ENCODE measurements at places on chromosomes 3 and 15.

DNA sequence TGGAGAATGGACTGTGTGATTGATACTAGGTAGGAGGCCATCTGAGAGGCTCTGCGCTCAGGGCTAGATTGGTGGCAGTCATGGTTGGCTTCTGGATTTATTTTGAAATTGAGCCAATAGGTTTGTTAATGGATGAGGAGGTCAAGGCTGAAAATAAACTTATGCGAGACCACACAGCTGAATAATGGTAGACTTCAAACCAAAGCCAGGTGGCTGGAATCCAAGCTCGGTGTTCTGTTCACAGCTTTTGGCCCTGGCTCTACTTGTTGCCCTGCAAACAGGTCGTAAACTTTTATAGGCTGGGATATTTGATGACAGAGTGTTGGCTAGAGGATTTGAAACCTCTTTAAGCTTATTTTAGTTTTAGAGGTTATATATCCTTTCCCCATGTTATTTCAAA is 160.4 kb downstream of the CHL1 start:
- no peak for DNase-seq

DNA sequence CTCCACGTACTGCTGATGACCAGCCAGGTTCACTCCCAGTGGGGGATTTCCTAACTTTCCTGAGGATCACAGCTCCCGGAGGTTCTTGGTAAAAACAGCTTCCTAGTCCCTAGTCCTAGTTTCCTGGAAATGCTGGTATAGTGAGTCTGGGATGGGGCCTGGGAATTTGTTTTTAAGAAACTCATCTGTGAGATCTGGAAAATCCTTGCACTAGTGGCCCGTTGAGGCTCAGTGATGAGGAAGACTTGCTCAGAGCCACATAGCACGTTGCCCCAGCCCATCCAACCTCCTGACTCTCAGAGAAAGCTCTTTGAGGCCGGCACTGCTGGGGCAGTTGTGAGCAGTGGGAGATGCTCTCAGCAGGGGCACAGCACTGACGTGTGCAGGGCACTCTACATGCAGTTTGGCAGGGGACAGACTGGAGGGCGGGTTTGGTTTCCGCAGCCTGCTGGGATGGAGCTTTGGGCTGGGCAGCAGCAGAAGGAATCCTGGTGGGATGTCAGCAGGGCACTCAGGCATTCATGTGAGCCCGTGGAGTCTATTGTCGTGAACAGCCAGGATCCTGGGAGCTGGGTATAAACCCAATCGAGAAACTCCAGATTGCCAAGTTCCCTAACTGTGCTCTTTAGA is 31.6 kb downstream of the SAXO2 start:
- DNase-seq = no peak

GRCh38 chr3:135366816-135367215 is 571.8 kb downstream of the EPHB1 start:
- DNase-seq = no peak

DNA sequence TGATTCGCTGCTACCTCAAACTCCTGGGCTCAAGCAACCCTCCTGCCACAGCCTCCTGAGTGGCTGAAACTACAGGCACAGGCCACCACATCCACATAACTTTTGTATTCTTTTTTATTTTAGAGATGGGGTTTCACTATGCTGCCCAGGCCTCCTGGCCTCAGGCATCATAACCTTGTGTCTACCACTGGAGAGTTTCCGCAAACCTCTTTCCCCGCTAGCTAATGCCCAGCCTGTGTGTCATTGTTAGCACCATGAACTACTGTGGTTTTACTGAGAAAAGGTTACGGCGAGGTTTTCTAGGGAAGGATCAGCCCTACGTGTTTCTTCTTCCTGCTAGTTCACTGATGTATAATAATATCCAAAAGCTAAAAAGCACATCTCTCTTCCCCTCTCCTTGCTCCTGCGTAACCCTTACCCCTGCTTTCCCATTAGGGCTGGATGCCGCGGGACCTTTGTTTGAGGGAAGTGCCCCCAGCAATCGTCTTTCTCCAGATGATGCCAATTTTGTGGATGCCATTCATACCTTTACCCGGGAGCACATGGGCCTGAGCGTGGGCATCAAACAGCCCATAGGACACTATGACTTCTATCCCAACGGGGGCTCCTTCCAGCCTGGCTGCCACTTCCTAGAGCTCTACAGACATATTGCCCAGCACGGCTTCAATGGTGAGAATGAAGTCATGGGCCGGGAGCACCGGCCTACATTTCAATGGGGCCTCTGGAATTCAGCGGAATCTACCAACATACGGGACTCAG is 113.7 kb downstream of the LIPC start:
- DNase-seq = no peak

GRCh38 chr3:52845157-52845556 is 10.3 kb upstream of the MUSTN1 start:
- no peak for DNase-seq

DNA sequence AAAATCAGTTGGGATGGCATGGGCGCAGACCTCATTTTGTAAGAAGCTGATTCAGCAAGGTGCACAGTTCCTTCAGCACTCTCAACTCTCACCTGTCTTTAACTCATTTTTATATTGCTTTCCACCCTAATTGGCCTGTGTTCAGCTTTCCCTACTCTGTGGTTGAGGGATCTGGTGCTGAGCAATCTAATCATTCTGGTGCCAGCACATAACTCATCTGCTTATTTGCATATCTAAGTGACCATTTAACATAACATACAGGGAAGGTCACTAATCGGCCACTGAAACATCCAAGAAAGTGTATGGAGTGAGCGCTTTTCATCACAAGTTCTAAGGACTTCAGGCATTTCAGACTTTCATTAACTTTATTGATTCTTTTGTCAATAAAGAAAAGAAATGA is 303.4 kb upstream of the ROPN1 start:
- DNase-seq = no peak

DNA sequence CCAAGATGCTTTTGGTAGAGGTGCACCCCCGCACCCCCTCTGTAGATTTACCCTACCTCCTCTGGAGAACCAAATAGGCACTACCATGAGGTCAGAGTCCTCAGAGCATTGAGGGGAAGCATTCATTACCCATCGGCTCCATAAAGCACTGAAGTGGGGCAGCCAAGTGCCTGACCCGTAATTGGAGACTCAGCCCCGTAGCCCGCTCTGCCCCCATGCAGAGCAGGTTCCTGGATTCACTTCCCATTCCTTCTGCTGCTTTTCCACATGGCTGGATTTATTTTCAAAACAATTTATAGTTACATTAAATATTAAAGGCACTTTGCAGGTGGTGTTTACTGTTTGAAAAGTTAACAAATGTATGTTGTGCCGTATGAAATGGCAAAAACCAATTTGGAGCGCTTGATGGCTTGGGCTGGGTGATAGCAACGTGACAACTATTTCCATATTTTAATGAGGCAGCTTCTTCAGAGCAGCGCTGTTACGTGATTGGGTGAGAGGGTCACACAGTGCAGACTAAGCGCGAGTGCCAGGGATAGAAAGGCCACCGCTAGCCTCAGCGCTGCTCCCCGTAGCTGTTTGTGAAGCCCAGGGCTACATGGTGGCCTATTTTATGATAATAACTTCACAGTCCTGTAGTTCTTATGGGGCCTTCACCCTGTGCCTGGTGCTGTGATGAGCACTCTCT is 373.8 kb upstream of the PROK2 start:
- no peak for DNase-seq

DNA sequence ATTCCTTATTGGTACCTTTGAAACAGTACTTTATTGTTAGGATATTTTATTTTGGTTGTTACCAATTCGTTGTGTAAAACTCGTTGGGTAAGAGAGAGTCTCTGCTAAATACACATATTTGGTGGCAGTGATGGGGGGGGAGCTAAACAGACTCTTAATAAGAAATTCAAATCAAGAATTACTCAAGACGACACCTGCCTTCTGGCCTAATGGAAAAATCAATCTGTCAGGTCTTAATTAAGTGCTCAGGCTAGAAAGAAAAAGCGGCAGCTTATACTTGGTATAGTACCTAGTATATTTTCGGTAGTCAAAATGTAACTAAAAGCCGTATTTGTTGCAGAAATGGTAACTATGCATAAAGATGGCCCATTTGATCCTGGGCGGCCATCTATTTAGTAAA is 18.2 kb downstream of the FOXP1 start:
- DNase-seq = no peak

- DNase-seq = no peak
Observed at GRCh38 chr15:48720646-48721045, 75.1 kb upstream of the FBN1 start.

DNA sequence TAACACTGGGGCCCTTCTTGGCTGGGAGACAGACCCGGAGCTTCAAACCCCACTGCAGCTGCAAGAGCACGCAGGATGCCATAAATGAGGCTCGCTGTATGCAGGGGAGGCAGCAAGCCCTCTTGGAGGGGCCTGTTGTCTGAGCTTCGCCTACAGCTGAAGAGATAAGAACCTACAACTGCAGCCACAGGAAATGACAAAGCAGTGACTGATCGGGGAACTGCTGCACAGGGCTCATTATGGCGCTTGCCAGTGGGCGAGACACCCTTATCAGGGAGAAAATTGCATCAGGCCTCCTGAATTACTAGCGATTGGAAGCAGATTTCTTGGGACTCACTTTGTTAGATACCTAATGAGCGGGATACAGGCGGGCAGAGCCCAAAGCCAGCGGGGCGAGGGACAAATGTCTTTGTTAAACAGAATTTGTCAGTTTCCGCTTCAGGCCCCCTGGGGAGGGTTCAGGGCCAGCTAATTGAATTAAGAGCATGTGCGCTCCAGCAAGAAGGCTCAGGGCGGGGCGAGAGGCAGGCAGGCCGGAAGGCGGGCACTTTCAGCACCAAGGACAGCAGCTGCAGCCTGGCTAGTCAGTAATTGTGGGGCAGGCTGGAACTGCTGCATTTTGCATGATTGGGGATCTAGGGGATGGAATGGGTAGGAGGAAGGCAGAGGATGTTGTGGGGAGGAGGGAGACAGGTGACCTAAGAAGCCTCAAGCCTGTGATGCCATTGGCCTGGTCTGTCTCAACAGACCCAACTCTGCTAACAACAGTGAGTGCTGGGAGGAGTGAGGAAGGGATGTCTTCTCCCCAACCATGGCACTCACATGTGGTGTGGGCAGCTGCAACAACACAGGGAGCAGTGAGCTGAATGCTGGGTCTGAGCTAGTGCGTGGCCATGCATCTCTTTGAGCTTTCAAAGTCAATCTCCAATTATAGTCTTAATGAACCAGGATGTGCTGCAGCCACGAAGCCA is 55.3 kb downstream of the CCDC33 start:
- peak; percentile 31 for DNase-seq

DNA sequence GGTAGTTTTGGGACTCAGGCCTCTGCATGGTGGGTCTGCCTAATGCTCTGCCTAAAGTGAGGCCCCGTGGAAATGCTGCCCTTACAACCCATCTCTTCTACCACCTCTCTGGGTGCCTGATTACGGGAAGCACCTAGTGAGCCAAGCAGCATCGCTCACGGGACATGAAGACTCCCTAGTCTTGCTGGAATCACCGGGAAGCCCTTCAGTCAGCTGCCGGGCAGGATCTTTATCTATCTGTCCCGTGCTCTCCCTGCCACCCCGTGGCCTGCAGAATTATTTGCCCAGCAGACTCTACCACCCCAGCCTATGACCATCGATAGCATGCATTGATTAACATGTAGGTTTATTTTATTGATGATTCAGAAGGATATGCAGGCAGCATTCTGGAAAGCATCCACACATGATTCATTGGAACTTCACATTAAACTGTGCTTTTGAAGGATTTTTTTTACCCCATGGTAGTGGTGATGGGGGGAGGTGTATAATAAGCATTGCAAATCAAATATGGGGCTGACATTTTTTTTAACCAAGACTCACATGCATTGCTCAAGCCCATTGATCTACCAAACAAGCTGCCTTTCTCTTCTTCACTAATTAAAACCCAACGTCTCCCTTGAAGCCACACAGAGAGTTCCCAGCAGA is 63.1 kb downstream of the ATP2B2 start:
- DNase-seq = no peak

DNA sequence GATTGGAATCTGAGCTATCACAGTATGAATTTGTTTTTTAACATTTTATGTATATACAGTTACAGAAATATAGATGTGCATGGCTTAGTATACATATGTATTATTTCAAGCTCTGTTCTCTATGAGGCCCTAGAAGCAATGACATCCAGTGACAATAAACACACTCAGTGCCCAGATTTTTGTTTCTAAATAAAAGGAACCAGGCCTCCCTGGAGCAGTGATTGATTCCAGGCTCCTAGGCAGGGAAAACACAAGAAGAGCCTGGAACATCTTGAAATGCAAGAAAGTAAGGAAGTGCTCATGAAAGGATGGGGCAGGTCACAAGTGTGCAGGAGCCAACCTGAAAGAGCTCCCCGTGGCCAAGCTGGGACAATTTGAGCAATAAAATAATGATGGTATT is 18.5 kb upstream of the CGNL1 start:
- DNase-seq = no peak

- no peak for DNase-seq
Observed at GRCh38 chr15:100889385-100890050, 9.9 kb downstream of the ALDH1A3 start.

DNA sequence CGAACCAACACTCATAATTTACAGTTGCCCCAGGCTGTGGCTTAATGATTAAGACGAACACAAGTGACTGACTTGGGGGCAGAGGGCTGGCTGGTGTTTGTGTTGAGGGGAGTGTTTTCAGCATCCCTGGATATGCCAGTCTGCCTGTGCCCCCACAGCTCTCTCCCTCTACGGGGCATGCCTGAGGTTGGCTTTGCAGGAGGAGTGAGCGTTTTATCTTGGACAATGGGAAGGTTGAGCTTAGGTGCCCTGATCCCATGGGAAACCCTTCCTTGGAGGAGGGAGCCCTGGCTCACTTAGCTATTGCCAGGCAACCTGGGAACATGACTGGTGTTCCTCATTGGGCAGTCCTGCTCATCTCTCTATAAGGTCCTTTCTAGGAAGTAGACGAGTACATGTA is 17.6 kb downstream of the FAM107A start:
- no peak for DNase-seq

DNA sequence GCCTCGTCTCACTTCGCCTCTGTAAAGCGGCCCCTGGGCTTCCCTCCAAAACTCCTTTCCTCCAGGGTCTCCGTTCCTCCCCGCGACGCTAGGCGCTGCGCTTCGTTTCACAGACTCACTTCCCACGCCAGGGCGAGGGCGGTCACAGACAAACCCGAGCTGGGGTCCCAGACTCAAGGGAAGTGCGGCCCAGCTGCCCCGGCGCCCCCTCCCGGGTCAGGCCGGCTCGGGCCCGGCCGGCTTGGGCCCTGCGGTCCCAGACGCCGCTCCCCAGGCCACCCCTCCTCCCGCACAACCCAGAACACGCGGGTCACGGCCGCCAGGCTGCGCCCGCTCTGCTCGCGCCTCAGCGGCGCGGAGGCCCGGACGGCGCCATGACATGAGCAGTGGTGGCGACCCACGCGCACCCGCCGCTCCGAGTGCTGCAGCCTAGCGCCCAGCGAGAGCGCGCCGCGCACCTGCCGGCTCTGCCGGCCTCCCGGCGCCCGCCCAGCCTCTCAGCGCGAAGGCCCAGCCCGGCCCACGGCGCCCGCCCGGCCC is 547 bp downstream of the NUP210 start:
- peak; percentile 47 for DNase-seq

GRCh38 chr3:119279101-119279554 is 15.1 kb upstream of the ARHGAP31 start:
- no peak for DNase-seq

- DNase-seq = no peak
Observed at GRCh38 chr15:73369154-73369694, 466 bp upstream of the HCN4 start.

All from T-helper 1 cell (primary cell).